ENCODE measurements at places on chromosomes 3 and 15.

DNA sequence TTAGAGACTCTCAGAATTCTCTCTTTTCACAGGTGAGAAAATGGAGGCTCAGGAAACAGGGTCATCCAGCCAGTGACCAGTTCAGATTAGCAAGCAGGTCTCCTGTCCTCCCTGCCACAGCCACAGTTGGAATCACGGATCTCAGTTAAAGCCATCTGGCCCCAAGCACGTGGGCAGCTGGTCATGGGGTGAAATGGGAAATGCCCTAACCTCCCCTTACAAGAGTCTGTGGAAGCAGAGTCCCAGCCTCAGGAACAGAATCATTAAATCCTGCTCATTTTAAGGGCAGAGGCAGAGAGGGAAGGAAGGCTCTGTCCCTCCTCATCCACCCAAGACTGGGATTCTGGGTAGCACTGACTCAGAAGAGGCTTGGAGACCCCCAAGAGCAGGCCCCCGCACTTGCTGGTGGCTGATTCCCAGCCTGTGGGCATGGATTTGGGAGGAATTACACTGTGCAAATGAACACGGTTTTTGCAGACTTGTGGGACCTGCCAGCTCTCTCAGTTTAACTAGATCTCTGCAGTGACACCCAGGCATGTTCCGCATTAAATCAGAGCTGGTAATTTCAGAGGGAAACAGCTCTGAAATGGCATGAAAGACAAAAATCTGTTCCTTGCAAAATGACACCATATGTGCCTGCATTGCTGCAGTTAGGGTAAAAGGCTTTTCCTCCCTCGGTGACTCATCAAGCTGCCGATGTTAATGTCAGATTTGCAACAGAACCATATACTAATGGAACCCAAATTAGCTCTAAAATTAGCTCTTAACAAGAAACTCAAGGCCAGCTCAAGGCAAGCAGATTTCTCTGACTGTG lies 89.0 kb downstream of the BDH1 start:
- DNase-seq = no peak

DNA sequence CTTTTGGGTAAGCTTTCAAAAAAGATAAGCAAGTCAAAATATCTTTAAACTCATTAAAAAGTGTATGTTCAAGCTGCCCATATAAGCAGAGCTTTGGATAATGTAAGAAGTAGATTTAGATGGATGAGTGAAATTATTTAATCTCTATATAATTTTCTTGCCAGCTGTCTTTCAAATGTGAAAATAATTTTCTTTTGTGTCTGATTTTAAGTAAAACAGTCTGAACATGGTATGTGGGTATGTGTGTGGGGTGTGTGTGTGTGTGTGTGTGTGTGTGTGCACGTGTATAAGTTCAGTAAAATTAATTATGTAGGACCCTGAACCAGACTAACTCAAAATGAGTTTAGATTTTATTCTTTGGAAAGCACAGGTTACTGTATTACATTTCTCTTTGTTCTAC lies 155.2 kb upstream of the CGNL1 start:
- DNase-seq = no peak

- DNase-seq = no peak
Observed at GRCh38 chr15:101490922-101491733, 1.6 kb upstream of the PCSK6 start.

- peak; percentile 77 for DNase-seq
Observed at GRCh38 chr15:40081691-40082194, 26.9 kb downstream of the BMF start.

DNA sequence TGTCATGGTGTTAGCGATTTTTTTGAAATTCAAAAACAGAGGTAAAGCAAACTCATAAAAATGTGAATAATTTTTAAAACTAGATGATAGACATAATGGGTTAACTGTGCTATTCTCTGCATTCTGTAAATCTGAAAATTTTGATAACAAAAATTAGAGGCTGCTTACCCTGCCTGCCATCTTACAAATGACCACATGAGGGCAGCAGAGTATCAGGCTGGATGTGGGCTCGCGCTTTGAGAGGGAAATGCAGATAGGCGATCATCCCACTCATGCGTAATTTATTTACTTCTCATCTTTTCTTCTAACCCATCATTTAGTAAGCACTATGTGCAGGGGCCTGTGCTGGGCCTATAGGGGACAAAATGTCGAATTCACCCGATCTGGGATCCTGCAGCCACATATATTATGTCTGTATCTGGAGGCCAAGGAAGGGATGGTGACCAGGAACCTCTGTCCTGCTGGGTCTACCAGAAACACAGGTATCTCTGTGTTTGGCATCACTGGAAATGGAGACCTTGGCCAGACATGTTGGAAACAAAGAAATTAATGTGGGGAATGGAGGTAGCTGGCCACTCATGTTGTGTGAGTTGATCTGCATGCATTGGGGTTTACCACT lies 7.8 kb upstream of the RAD18 start:
- peak; percentile 14 for DNase-seq

GRCh38 chr3:10088256-10088655 lies 19.8 kb downstream of the FANCD2OS start:
- DNase-seq = no peak

GRCh38 chr3:181712226-181712552 lies 464 bp downstream of the SOX2 start:
- no peak for DNase-seq

DNA sequence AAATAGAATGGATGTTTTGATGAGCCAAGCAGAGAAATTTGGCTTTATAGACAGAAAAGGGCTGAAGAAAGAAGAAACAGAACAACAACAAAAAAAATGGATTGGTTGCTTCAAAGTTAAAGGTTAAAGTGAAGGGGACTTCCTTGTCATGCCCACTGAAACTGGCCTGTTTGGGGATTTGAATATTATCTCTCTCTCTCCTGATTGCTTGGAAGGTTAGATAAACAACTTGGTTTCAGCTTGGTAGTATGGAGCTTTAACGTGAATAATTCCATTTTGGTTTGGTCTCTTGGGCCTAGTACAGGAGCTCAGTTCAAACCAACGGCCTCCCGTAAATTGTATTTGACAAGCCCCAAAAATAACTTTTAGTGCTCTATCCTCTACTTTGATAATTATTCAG lies 70.8 kb upstream of the MBNL1 start:
- no peak for DNase-seq

Measured in hypothalamus (tissue), 51 donors.